ENCODE measurements at places on chromosomes 5 and 9. TPM values are rescaled to one million over a fixed set of nuclear protein-coding genes. Genes with fewer than 3 reads are reported as not detected.

Gene GRXCR2
- not detected for total RNA-seq

Gene TMEM232
- not detected for total RNA-seq

Gene HTR4
- not detected for total RNA-seq

Gene PCDHGA8
- 0.15 TPM for total RNA-seq

Gene C1QTNF2
- 0.20 TPM for total RNA-seq

Gene ST8SIA4
- 2.6 TPM for total RNA-seq

Gene HMMR
- total RNA-seq, result 43.2 TPM

Gene BAAT
- total RNA-seq, result not detected

Gene KCNT1
- not detected for total RNA-seq

Gene IFNA13
- not detected for total RNA-seq

Gene DMRT3
- total RNA-seq, result not detected

Gene PCDHB15
- total RNA-seq, result 0.15 TPM

Gene PROB1
- 2.5 TPM for total RNA-seq

Gene ATP10B
- total RNA-seq, result not detected

Gene SHLD3
- total RNA-seq, result 3.1 TPM

Gene TMEM252
- total RNA-seq, result not detected

Gene MARCOL
- not detected for total RNA-seq

Gene TOR1B
- 23.9 TPM for total RNA-seq

Gene IGFBPL1
- total RNA-seq, result not detected

Gene C5orf46
- not detected for total RNA-seq

Gene GARIN3
- not detected for total RNA-seq

Gene EFNA5
- total RNA-seq, result 2.9 TPM

Gene CCNJL
- 4.9 TPM for total RNA-seq

Gene PDE8B
- not detected for total RNA-seq

Gene CRAT
- total RNA-seq, result 37.0 TPM

Gene ZNG1E
- total RNA-seq, result 11.3 TPM

Gene QRFP
- not detected for total RNA-seq

Gene TRIM7
- 16.6 TPM for total RNA-seq

Gene ORM2
- not detected for total RNA-seq

Gene SMIM33
- not detected for total RNA-seq

Gene ZNF366
- total RNA-seq, result 16.4 TPM
